ENCODE measurements at places on chromosomes 4 and X.

- DNase-seq, result no peak
Measured at GRCh38 chrX:107549504-107549903, 78.8 kb upstream of the PRPS1 start.

DNA sequence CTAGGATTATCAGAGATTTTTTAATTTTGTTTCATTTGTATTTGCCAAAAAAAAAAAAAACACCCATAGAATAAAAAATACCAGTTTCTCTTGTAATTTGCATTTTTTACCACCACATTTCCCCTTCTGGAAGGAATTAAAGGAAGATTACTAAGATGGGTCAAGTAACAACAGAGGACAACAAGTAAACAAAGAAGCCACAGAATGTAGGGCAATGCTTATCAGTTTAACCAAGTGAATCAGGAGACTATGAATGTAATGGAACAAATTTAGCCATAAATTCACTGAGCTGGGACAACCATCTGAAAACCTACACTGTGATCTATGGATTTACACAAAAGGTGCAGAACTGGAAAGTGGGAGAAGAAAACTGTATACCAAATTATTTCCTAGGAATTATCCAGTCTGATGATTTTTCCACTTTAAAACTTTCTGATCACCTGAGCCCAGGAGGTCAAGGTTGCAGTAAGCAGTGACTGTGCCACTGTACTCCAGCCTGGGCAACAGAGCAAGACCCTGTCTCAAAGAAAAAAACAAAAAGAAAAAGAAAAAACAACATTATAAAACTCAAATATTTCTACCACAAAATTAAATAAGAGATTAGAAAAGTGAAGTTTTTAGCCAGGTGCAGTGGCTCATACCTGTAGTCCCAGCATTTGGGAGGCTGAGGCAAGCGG, 32.4 kb downstream of the LRBA start:
- DNase-seq, result no peak

GRCh38 chr4:38461342-38461741, 202.7 kb upstream of the KLF3 start:
- DNase-seq, result no peak

DNA sequence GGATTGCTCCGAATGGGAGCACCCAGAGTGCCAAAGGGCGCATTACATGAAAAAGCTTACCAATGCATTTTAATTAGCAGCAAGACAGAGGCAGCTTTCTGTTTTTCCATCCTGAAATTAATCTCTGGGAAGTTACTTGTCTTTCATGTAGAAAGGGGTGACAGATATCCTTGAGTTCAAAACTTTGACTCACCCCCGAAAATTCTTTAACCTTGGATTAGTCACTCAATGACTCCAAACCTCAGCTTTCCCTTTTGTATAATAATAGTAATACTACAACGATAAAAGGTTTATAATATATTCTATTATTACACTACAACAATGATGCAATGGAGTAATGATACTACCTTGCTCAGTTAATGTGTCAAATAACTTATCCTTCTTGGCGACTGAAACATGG, 126.3 kb downstream of the ADAMTS3 start:
- DNase-seq, result no peak

GRCh38 chr4:82223715-82224114, 150.1 kb downstream of the HNRNPD start:
- peak; percentile 14 for DNase-seq

- no peak for DNase-seq
Measured at GRCh38 chr4:72067051-72067450, 35.3 kb downstream of the NPFFR2 start.
